GM23338 (cell line): ENCODE measurements at places on chromosomes 12 and 14.

DNA sequence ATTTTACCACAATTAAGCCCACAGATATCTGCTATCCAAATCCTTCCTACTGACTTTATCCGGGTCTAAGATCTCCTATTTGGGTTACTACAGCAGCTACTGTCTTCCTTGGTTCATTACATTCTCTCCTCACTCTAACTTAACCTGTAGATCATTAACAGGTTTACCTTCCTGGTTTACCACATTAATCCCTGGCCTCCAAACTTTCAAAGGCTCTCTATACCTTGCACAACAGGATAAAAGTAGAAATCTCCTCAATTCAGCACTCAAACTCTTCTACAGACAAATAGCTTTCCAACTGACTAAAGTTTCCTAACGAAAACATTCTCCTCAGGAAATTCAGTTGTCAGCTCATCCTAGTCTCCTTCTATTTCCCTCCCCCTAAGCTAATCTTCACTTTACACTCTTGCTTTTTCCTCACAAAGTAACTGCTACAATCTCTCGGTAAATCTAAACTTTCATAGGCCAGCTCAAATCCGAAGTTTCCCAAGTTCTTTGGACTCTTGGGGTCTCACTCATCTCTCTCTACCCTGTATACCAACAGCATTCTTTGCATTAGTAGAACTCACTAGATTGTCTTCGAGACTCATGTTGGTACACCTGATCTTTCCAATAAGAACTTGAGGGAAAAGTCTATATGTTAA, 2.7 kb downstream of the BTBD7 start:
- H3K4me3 ChIP-seq = peak overlapping the region; percentile 11; the same call in 1 of the 2 replicates
- no peaks in the 10 kb centered on the region for H3K36me3 ChIP-seq
- H3K27me3 ChIP-seq = no peaks in the 10 kb centered on the region
- peaks cover 28% of the 10 kb centered on the region; the same call in 1 of the 2 replicates for H3K4me1 ChIP-seq

DNA sequence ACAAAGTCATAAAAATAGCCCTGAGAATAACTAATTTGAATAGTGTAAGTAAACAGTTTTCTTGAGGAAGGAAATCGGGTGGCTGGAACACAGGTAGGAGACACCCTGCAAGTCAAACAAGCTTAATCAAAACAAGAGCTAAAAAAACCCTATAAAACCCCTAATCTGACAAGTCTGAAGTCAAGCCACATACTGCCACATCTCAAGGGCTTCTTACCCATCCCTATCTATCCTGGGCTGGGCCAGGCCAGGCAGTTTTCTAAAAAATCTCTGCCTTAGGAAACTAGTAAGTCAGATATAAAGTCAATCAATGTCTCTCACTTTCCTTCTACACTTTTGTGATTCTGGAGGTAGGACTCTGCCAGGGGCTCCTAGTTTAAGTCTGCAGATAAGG, 15.3 kb downstream of the UBE2N start:
- H3K27ac ChIP-seq = peak overlapping the region; percentile 69
- H3K4me3 ChIP-seq = no peak overlapping the region
- no peaks in the 10 kb centered on the region for H3K36me3 ChIP-seq
- DNase-seq = no peak
- peaks cover 51% of the 10 kb centered on the region for H3K4me1 ChIP-seq
- H3K27me3 ChIP-seq = no peaks in the 10 kb centered on the region

- H3K36me3 ChIP-seq = no peaks in the 10 kb centered on the region
- no peaks in the 10 kb centered on the region for H3K27me3 ChIP-seq
- no peaks in the 10 kb centered on the region for H3K4me1 ChIP-seq
- H3K27ac ChIP-seq = no peak overlapping the region
These were observed 34.4 kb upstream of the EGLN3 start for GRCh38 chr14:33985242-33985641.

DNA sequence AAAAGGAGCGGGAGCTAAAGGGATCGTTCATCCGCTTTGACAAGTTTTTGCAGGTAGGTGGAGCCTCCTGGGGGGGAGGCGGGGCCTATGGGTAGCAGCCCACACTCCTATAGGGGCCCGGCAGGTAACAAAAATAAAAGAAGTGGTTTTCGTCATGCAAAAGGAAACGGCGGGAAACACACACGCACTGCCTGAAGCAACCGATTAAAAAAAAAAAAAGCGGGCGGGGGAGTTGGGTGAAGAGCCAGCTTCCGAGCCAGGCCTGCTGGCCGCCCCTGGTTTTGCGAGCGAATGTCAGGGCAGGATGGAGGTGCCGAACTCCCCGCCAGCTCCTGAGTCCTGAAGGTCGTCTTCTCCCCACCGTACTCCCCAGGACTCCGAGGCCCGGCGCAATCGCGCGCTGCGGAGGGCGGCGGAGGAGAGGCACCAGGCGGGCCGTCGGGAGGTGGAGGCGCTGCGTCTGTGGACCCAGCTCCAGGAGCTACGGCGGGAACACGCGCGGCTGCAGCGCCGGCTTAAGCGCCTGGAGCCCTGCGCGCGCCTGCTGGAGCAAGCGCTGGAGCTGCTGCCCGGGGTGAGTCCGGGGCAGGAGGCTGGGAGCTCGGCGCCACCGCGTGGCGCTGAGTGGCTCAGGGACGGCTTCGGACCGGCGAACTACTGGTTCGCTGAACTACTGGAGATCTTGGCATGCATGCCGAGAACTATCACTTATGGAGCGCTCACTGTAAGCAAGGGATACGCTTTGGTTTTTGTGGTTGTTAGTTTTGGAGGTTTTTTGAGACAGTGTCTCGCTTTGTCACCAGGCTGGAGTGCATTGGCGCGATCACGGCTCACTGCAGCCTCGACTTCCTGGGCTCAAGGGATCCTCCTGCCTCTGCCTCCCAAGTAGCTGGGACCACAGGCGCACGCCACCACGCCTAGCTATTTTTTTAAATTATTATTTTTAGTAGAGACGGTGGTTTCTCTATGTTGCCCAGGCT, 3.6 kb downstream of the CFAP73 start:
- DNase-seq = peak; percentile 87
- peaks cover 31% of the 10 kb centered on the region for H3K27me3 ChIP-seq
- peak overlapping the region; percentile 64 for H3K4me3 ChIP-seq

DNA sequence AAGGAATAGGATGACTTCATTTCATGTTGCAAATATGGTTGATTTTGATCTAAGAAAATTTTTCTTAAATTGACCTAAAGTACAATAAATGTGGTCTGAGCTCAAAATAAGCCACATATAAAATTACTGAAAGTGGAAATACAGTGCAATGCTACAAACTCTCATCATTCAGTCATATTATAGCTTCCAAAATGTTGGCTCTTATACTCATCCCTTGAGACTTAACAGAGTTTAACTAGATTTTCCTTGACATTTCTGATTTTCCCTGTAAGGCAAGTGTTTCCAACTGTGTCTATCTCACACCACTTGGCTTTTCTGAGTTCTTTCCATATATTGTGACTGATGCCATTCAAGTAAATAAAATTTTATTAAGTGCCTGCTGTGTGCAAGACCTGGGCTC, 123.7 kb upstream of the NTF3 start:
- H3K4me1 ChIP-seq = no peaks in the 10 kb centered on the region
- DNase-seq = no peak
- no peaks in the 10 kb centered on the region; the same call in 1 of the 2 replicates for H3K27me3 ChIP-seq
- H3K36me3 ChIP-seq = no peaks in the 10 kb centered on the region
- H3K4me3 ChIP-seq = no peak overlapping the region
- H3K27ac ChIP-seq = no peak overlapping the region

DNA sequence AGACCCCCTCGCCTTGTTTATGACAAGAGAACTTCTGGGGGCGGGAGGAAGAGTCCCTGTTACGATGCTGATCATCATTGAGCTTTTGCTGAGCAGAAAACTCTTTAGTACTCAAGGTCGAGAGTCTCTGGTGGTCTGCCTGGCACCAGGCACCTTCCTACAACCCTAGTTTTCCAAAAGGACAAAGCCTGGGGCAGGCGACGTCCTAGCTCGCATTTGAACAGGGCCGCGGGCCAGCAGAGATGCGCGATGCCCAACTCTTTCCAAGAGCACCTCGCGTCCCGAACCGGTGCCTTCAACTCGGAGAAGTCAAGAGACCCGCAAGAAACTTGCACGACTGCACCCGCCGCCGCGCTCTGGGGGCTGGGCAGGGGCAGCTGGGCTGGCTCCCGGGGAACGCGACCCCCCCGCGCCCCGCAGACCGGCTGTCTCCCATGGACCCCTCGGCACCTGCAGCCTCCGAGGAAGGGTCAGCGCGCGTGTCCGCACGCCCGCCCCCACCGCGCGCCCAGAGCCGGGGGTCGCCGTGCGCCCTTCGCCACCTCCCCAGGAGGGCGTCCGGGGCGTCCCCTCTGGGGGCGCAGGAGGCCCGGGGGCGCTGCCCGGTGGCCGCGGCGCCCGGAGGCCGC, 377 bp upstream of the BCL7A start:
- no peak overlapping the region for H3K27ac ChIP-seq
- H3K36me3 ChIP-seq = no peaks in the 10 kb centered on the region
- peak; percentile 63 for DNase-seq
- peaks cover 12% of the 10 kb centered on the region for H3K4me1 ChIP-seq
- peaks cover 43% of the 10 kb centered on the region for H3K27me3 ChIP-seq

DNA sequence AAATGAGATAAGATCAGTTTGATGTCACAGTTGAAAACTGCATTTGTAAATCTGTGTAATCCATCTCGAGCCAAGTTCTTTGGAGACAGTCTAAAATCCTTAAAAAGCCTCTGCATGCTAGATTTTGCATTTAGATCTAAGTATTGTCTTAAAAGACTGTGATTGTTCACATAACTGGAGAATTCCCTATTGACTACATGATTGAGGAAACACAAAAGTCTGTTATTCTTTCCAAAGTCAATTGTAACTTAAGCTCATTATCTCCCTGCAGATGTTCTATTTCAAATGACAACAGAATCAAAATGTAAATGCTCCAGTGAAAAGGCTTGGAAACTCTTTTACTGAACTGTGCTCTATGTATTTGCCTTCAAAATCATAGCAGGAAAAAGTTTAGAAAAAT, 77.8 kb downstream of the MYF5 start:
- H3K4me1 ChIP-seq = peaks cover 20% of the 10 kb centered on the region; the same call in 1 of the 2 replicates
- no peak for DNase-seq
- no peak overlapping the region for H3K27ac ChIP-seq
- H3K27me3 ChIP-seq = no peaks in the 10 kb centered on the region
- H3K36me3 ChIP-seq = no peaks in the 10 kb centered on the region
- no peak overlapping the region for H3K4me3 ChIP-seq
